ENCODE measurements at places on chromosomes 5 and 9. TPM values are rescaled to one million over a fixed set of nuclear protein-coding genes. Genes with fewer than 3 reads are reported as not detected.

DNA sequence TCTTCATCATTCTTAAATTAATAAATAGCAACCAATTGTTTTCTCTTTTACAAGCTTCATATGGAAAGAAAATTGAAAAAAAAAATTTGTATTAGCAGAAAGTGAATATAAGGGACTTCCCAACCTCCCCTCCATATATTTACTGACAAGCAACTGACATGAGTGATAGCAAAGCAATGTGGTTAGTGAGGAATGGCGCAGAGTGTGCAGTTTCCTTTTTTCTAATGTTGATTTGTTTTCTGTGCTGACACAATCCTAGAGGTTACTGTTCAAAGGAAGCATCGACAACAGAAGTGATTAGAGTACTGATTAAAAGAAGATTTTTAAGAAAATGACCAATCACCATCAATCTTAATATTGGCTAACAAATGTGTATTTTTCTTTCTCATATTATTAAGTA is 1.7 kb upstream of the PTGER4 start:
- H3K4me1 ChIP-seq: peaks cover 50% of the 10 kb centered on the region
- H3K36me3 ChIP-seq: peaks cover 28% of the 10 kb centered on the region
- DNase-seq: no peak
- H3K4me3 ChIP-seq: peak overlapping the region; percentile 10

DNA sequence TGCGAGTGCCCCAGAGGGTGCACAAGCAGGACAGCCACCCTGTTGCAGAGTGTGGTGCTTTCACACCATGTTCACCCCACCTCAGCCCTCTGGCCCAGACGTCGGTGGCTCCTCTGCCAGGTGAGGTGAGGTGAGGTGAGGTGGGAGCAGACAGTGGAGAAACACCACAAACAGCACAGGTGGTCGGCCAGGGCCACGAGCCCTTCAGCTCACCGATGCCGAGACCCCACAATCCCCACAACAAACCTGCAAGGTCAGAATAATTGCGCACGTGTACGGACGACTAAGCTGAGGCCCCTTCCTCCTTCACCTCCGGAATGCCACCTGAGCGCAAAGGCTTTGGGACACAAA is 10.5 kb downstream of the BRD3 start:
- no peaks in the 10 kb centered on the region for H3K36me3 ChIP-seq
- DNase-seq: no peak
- peaks cover 41% of the 10 kb centered on the region for H3K4me1 ChIP-seq
- H3K27ac ChIP-seq: no peak overlapping the region
- peaks cover 2% of the 10 kb centered on the region for H3K27me3 ChIP-seq

DNA sequence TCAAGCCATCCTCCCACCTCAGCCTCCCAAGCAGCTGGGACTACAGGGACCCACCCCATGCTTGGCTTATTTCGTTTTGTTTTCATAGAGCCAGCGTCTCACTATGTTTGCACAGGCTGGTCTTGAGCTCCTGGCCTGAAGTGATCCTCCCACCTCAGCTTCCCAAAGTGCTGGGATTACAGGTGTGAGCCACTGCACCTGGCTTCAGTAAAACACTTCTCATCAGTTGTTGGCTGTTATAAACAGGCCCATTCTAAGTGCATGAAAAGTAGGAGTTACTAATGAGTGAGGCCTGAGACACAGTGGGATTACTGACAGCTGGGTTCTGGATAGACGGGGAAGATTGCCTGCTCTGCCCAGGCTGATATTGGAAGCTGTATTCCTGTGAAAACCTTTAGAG is 3.5 kb downstream of the CRB2 start:
- peaks cover 6% of the 10 kb centered on the region for H3K4me1 ChIP-seq
- H3K27me3 ChIP-seq: peaks cover 4% of the 10 kb centered on the region
- H3K27ac ChIP-seq: no peak overlapping the region
- H3K4me3 ChIP-seq: no peak overlapping the region

DNA sequence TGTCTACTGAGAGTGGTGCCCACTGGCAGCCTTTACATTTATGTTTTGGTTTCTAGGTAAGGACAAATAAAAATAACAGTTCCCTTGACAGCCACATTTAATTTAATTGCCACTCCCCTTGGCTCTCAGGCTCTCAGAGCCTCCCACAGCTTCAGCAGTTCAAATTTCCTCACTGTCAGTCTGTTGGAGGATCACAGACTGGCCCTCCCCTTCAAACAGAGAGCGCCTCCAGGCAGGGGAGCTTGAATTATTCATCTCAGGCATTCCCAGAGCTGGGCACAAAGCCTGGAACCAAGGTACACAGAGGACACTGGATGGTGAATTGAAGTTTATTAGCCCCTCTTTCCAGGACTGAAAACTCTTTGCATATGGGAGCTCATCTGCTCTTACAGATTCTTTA is 407.7 kb downstream of the SPOCK1 start:
- H3K27me3 ChIP-seq: peaks cover 2% of the 10 kb centered on the region
- H3K4me3 ChIP-seq: no peak overlapping the region
- H3K27ac ChIP-seq: no peak overlapping the region
- H3K36me3 ChIP-seq: no peaks in the 10 kb centered on the region

GRCh38 chr5:140355546-140355945 is 4.4 kb upstream of the SLC4A9 start:
- H3K4me3 ChIP-seq: no peak overlapping the region
- peaks cover 5% of the 10 kb centered on the region for H3K27me3 ChIP-seq
- H3K36me3 ChIP-seq: no peaks in the 10 kb centered on the region
- H3K4me1 ChIP-seq: peaks cover 8% of the 10 kb centered on the region
- H3K27ac ChIP-seq: no peak overlapping the region

GRCh38 chr9:2479056-2479565 is 142.5 kb upstream of the VLDLR start:
- DNase-seq: no peak
- no peaks in the 10 kb centered on the region for H3K36me3 ChIP-seq
- no peak overlapping the region for H3K27ac ChIP-seq
- peaks cover 2% of the 10 kb centered on the region for H3K27me3 ChIP-seq
- H3K4me1 ChIP-seq: no peaks in the 10 kb centered on the region
- no peak overlapping the region for H3K4me3 ChIP-seq

- no peak overlapping the region for H3K27ac ChIP-seq
- no peak for DNase-seq
- H3K4me1 ChIP-seq: peaks cover 4% of the 10 kb centered on the region
- H3K27me3 ChIP-seq: peaks cover 5% of the 10 kb centered on the region
- H3K36me3 ChIP-seq: peaks cover 12% of the 10 kb centered on the region
Measured at GRCh38 chr5:102313912-102314311, 17.8 kb upstream of the SLCO4C1 start.

DNA sequence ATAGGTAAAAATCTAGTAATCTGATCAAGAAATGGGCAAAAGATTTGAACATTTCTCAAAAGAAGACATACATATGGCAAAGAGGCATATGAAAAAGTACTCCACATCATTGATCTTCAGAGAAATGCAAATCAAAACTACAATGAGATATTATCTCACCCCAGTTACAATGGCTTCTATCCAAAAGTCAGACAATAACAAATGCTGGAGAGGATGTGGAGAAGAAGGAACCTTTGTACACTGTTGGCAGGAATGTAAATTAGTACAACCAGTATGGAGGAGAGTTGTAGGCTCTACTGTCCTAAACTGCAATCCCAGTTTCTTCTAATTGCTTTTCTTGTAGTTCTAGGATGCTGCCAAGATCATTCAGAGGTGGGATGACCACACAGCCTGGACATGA is 193.5 kb upstream of the RFX3 start:
- no peak overlapping the region for H3K27ac ChIP-seq
- no peak for DNase-seq
- H3K4me1 ChIP-seq: no peaks in the 10 kb centered on the region
- peaks cover 10% of the 10 kb centered on the region for H3K27me3 ChIP-seq
- H3K36me3 ChIP-seq: no peaks in the 10 kb centered on the region

GRCh38 chr9:8694983-8695588 is 895.5 kb upstream of the DMAC1 start:
- H3K4me3 ChIP-seq: no peak overlapping the region
- no peaks in the 10 kb centered on the region for H3K27me3 ChIP-seq
- no peaks in the 10 kb centered on the region for H3K4me1 ChIP-seq
- no peak overlapping the region for H3K27ac ChIP-seq
- H3K36me3 ChIP-seq: no peaks in the 10 kb centered on the region

- H3K36me3 ChIP-seq: no peaks in the 10 kb centered on the region
- H3K27me3 ChIP-seq: no peaks in the 10 kb centered on the region
- H3K27ac ChIP-seq: no peak overlapping the region
- H3K4me3 ChIP-seq: no peak overlapping the region
Measured at GRCh38 chr9:109880276-109881169, 100.5 kb downstream of the PALM2AKAP2 start.

Gene FAM81B
- polyA plus RNA-seq: 0.55 TPM

- H3K36me3 ChIP-seq: no peaks in the 10 kb centered on the region
- no peak overlapping the region for H3K4me3 ChIP-seq
Measured at GRCh38 chr5:155270725-155271124, 257.2 kb downstream of the KIF4B start.
